ENCODE measurements at places on chromosomes 12 and 14. TPM values are rescaled to one million over a fixed set of nuclear protein-coding genes. Genes with fewer than 3 reads are reported as not detected.

Gene UNC79
- 0.18 TPM for total RNA-seq

Gene GPR137C
- total RNA-seq, result 0.14 TPM

Gene CAMKK2
- total RNA-seq, result 13.7 TPM

Gene PSEN1
- total RNA-seq, result 52.1 TPM

Measured in smooth muscle cell of bladder (primary cell).